CD4-positive, alpha-beta T cell treated with Interleukin-4 for 4 hours (primary cell): ENCODE measurements at places on chromosomes 1 and 21.

GRCh38 chr1:37055631-37056030, 21.3 kb upstream of the GRIK3 start:
- no peak for DNase-seq

- no peak for DNase-seq
Measured at GRCh38 chr1:167711797-167712196, 10.0 kb upstream of the MPZL1 start.

- DNase-seq: no peak
Measured at GRCh38 chr21:45059121-45059520, 15.3 kb upstream of the ADARB1 start.

- DNase-seq: no peak
Measured at GRCh38 chr1:53728702-53729455, 10.1 kb downstream of the GLIS1 start.

DNA sequence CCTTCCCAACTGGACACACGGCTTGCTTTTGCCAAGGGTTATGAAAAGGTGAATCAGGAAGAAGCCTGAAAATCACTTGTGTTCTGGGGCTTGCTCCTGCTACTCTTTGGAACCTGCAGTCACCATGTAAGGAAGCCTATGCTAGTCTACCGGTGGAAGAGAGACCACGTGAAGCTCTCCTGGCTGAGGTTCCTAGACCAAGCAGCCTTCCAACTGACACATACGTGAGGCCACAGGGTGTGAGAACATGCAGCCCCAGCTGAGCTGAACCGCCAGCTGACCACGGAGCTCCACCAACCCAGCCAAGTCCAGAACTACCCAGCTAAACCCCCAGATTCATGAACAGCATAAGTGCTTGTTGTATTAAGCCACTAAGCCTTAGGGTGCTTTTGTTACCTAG, 72.8 kb upstream of the KRTAP19-8 start:
- DNase-seq: no peak

GRCh38 chr21:42094811-42095210, 23.7 kb downstream of the UMODL1 start:
- no peak for DNase-seq

DNA sequence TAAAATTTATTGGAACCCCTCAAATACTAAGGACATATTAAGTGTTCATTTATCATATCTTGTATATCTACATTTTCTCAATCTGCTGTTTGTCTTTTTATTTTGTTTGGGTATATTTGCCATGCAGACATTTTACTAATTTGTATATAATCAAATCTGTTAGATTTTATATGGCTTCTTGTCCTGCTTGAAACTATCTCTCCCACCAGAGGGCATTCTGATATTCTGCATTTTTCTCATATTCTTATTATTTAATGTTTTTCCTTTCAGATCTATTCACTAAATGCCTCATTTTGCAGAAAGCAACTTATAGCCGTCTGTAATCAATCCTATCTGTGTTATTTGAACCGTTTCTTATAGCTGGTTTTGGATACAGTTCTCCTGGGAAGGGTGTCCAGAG, 745.5 kb downstream of the LRRIQ3 start:
- DNase-seq: no peak

GRCh38 chr1:10909697-10910680, 102.5 kb upstream of the TARDBP start:
- DNase-seq: peak; percentile 59
